NCI-H1930 (cell line): ENCODE measurements at places on chromosomes 11 and 22.

- no peak for DNase-seq
These were observed 54.7 kb downstream of the PICALM start for GRCh38 chr11:86014221-86014620.

- DNase-seq = no peak
These were observed 550.6 kb downstream of the SOX6 start for GRCh38 chr11:15805726-15806125.

DNA sequence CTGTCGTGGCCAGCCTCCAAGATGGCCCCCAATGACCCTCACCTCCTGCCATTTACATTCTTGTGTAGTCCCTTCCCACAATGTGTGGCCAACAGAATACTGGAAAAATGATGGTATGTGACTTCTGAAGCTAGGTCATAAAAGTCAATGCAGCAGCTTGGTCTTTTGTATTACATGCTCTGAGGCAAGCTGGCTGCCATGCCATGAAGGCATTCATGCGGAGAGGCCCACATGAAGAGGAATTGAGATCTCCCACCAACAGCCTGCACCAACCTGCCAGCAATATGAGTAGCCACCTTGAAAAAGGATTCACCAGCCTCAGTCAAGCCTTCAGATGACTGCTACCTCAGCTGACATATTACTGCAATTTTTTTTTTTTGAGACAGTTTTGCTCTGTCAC lies 4.6 kb downstream of the MRTFA start:
- DNase-seq = no peak

DNA sequence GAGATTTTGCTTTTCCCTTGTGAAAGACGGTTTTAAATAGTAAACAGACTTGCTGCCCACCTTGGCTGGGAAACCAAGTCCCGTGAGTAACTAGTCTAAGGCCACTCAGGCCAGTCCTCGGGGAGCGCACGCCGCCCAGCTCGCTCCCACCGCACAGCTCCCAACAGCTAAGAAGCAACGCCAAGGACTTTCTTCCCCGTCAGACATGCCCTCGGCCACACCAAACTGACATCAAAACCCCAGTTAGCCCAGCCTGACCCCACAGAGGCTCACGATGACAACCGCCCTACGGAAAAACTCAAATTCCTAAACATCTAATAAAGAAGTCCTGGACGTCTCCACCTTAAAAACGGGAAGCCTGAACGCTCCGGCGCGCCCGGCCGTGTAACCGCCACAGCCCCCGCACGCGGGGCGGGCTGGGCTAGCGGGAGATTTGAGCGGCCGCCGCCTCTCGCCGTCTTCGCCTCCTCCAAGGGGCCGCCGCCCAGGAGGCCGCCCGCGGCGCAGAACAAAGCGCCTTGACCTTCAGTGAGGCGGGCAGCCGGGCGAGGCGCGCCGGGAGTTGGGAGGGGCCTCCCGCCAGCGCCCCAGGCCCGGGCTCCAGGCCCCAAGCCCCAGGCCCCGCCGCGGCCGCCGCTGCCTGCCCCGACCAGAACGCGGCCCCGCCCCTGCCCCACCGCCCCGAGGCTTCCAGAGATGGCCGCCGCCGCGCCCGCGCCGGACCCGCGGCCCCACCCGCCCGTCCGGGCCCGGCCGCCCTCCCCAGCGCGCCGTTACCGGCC lies 486 bp downstream of the NAP1L4 start:
- DNase-seq = no peak

- DNase-seq = no peak
These were observed 124.7 kb upstream of the APOA1 start for GRCh38 chr11:116962108-116962507.

GRCh38 chr11:120185706-120186455 lies 25.0 kb upstream of the OAF start:
- no peak for DNase-seq

DNA sequence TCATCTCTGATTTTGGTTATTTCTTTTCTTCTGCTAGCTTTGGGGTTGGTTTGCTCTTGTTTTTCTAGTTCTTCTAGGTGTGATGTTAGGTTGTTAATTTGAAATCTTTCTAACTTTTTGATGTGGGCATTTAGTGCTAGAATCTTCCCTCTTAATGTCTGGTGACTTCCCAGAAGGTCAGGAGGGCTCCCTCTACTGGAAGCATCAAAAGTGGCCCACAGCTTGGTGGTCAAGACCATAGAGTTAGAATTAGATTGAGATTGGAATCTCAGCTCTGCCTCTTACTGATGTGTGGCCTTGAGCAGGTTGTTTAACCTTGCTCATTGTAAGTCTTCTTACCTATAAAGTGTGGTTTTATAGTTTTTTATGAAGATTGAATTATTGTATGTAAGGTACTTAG lies 99.3 kb downstream of the FDX1 start:
- no peak for DNase-seq

- no peak for DNase-seq
These were observed 2.2 kb downstream of the RAB30 start for GRCh38 chr11:83069441-83070043.

- DNase-seq = no peak
These were observed 185.9 kb upstream of the CCDC90B start for GRCh38 chr11:83471831-83472727.

- no peak for DNase-seq
These were observed 428 bp downstream of the CDKN1C start for GRCh38 chr11:2885017-2885677.

GRCh38 chr11:62671236-62671607 lies 251 bp upstream of the UQCC3 start:
- no peak for DNase-seq

DNA sequence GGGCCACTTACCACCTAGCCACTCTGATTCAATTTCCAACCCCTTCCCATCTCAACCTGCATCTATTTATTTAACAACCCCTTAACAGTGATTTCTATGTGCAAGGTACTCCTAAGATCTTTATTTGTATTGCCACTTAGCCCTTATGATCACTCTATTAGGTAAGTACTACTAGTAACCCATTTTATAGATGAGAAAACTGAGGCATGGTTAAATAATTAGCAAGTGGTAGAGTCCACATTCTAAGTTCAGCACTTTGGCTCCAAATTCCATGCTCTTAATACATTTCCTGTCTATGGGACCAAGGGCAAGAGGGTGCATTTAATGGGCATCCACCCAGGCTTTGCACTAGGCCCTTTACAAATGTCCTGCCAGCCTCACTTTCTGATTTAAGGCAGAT lies 38.1 kb upstream of the CSNK2A3 start:
- no peak for DNase-seq

DNA sequence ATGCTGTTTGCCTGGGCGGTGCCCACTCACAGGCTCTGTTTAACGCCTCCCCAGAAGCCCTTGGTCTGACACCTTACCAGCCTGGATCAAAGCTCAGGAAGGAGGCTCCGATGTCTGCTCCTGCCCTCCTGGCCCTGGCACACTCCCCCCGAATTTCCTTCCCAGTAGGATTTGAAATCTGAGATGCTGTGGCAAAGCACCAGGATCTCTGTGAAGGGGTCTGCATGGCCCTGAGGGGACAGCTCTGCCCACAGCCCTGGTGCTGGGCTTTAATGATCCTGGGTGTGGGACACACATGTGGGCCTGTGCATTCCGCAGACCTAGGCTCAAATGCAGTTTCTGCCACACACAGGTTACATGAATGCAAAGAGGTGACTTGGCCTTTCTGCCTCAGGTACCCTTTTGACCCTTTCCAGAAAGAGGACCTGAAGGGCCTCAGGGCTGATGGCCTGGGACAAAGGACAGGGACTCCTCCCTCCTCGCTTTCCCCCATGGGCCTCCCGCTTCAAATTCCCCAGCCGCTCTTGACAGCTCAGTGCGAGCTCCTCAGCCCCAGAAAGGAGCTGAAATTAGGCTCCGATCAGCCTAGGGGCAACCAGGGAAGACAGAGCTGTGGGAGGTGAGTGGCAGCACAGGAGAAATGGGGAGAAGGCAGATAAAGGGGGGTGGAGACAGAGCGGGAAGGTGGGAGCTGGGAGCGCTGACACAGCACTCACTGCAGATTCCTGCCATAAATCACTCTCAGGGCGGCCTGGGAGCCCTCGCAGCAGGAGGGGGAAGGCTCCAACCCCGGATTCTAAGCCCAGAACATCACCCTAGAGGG lies 41.3 kb downstream of the TRIM29 start:
- DNase-seq = no peak

DNA sequence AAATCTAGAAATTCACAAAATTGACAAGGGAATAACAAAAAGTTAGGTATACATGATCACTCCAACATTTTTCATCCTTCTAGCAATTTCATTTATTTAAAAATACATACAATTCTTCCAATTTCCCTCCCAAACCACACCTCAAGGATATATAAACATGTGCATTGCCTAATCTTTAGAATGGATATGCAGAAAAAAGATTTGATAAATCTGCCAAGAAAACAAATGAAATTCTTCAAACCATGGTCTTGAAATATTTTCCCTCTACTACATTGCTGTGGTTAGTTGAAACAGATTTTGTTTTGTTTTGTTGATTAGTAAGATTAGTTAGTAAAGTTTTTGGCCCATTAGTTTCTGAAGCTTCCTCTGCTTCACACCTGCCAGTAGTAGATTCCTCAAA lies 703.3 kb upstream of the CCDC179 start:
- no peak for DNase-seq

DNA sequence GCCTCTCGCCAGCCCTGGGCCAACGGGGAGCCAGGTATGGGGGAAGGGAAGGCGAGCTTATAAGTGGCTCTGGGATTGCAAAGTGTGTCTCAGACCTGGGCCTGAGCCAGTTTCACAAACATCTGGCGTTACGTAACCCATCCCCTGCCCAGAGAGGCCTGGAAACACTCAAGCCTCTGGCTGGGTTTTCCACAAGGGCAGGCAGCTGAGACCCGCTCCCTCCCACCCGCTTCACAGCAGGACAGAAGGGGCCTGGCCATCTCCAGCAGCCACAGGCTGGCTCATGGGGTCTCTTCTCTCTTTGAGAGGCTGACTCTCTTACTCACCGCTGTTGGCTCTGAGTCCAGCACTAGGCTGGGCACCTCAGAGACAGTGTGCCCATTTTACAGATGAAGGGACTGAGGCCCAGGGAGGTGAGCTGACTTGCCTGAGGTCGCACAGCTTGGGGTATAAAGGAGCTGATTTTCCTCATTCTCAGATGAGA lies 44.5 kb downstream of the TRIOBP start:
- DNase-seq = no peak

DNA sequence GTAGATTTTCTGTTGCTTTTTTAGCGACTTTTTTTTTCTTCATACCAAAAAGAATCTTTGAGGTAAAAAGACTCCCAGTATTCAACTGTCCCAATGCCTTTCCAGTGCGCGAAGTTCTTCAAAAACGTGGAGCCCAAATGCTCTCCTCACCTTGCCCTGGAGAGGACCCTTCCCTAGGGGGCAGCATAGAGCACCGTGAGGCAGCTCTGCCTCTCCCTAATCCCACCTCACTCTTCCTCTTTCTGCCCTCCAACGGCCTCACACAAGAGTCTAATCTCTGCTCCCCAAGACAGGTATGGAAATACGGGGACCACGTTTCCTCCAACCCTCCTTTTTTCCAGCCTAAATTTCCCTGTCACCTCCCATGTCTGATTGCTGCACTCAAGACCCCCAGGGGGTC lies 117.5 kb upstream of the ALX4 start:
- no peak for DNase-seq

DNA sequence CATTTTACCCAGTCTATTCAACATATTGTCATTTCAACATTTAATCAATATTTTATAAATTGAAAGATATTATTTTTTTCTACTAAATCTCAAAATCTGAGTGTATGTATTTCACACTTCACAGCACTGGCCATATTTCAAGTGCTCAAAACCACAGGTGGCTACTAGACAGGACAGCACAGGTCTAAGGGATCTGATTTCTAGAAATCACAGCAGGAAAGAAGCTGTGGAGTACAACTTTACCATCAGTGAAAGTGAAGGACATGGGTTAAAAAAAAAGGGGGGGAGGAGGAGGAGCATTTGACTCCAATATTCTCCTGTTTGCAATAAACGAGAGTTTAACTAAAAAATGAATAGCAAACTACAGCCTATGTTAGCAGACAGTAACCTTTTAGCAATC lies 4.5 kb downstream of the PRDM10 start:
- DNase-seq = no peak

- no peak for DNase-seq
These were observed 63.7 kb downstream of the MACROD1 start for GRCh38 chr11:64102005-64102738.

DNA sequence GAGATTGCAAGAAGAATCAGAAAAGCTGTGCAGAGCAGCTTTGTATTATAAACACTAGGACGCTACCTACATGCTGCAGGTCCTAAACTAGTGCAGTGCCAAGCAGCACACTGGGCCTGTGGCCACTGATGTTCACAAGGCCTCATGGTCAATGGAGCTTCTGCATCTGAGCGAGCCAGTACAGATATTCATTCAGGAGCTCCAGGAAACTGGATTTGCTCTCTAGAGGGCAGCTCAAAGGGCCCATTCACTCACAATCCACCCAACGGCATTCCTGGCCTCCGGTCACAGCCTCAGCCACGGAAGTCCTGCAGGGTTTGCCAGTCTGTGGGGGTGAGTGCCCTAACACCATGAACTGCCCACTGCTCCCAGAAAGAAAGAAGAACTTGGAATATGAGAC lies 5.8 kb upstream of the TBC1D10A start:
- DNase-seq = no peak

GRCh38 chr11:6531267-6531752 lies 34.2 kb downstream of the DNHD1 start:
- DNase-seq = peak; percentile 19

DNA sequence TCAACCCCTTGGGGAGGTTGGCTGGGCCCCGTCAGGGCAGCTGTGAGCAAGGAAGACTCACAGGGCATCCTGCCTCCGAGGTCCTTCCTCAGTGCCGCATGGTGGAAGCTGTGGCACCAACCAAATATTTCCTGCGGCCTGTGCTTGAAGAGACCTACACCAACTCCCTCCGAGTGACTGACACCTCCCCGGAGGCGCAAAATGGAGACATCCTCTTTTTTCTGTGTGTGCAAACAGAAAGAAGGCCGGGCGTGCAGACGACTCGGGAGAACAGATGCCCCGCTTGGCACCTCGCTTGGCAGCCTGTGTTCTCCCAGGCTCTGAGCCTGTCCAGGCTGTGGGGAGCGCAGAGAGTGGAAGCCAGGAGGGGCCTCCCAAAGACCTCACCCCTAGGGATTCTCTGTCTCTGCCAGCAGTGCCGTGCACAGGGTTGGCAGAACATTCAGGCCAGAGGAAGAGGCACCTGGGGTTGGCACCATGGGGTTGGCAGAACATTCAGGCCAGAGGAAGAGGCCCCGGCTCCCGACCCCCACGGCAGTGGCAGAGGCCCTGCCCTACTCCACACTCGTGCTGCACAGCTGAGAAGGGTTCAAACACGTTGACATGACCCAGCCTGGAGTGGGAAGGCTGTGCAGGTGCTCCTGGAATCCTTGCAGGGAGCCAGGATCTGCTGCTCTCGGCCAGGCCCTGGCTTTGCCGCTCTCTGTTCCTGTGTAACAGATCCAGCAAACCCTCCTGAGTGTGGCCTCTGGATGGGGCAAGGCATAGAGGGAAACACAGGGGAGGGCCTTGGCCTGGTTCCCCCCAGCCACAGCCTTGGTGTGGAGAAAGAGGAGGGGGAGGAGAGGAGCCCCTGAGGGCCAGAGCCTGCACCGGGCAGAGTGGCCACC lies 805.5 kb downstream of the BRD1 start:
- DNase-seq = no peak

DNA sequence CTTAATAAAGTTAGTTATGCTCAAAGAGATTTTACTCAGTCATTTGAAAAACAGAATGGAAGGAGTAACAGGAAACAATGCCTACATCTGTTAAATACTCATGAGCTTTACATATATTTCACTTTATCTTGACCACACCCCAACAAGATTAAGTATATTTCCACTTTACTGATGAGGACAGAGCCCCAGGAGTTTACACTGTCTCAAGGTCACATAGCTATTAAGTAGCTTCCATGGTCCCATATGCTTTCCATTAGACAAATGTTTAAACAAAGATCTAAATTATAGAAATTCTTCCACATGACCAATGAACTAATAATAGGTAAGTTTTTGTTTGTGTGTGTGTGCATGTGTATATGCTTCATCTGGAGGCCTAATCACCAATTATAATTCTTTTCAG lies 30.2 kb downstream of the MRTFA start:
- no peak for DNase-seq
